CD4-positive, alpha-beta T cell treated with Interleukin-4 for 1 hour (primary cell): ENCODE measurements at places on chromosomes 6 and 20.

- no peak for DNase-seq
Measured at GRCh38 chr6:33166363-33166762, 25.9 kb downstream of the COL11A2 start.

DNA sequence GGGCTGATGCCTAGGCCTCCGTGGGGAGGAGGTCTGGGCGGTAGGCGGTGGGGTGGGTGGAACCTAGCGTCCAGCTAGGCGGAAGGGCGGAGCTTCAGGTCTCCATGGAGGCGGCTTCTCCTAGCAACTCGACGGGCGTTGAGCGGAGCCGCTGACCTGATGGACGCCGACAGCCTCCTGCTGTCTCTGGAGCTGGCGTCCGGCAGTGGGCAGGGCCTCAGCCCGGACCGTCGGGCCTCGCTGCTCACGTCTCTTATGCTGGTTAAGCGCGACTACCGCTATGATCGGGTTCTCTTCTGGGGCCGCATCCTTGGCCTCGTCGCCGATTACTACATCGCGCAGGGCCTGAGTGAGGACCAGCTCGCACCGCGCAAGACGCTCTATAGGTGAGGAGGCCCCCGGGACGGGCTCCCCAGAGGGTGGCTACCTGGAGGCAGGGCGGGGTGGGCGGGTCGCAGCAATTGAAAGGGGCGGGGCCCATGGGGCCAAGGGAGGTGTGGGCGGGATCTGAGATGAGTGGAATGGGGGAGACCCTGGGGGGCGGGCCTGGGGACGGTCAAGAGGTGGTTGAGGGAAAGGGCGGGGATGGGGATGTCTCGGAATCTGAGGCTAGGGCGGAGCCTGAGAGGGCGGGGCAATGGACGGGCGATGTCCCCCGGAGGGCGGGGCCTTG, at the start of gene RSPH9:
TSS of gene RSPH9 (plus strand) at position 97 of the 673 bp plus-strand sequence. CDS start at position 160, 63 bp downstream.
- peak; percentile 71 for DNase-seq

GRCh38 chr6:130140084-130140483, 82.7 kb downstream of the SAMD3 start:
- no peak for DNase-seq

GRCh38 chr6:169427856-169428255, 174.2 kb upstream of the THBS2 start:
- no peak for DNase-seq

DNA sequence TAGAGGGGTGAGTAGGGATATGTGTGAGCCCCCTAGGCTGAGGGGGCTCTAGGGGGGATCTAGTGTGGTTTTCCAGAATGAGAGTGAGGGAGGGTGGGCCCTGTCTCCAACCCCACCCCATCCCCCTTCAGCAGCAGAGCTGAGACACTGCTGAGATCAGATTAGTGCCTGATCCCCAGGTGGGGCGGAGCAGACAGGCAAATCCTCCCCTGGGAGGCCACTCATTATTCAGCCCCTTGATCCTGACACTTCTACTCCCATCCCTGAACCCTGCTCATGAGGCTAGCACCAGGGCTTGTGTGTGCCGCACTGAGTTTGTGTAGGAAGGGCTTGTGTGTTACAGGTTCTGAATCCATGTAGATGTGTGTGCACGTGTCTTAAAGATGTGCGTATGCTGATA, 42.5 kb downstream of the SPDEF start:
- no peak for DNase-seq

DNA sequence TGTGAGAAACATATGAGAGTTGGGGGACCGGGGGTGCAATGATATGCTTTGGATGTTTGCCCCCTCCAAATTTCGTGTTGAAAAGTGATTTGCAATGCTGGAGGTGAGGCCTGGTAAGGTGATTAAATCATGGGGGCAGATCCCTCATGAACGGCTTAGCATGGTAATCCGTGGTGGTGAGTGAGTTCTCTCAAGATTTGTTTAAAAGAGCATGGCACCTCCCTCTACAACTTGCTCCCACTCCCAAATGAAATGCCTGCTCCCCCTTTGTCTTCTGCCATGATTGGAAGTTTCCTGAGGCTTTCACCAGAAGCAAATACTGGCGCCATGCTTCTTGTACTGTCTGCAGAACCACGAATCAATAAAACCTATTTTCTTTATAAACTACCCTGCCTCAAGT, 2.5 kb downstream of the DEK start:
- DNase-seq, result no peak

DNA sequence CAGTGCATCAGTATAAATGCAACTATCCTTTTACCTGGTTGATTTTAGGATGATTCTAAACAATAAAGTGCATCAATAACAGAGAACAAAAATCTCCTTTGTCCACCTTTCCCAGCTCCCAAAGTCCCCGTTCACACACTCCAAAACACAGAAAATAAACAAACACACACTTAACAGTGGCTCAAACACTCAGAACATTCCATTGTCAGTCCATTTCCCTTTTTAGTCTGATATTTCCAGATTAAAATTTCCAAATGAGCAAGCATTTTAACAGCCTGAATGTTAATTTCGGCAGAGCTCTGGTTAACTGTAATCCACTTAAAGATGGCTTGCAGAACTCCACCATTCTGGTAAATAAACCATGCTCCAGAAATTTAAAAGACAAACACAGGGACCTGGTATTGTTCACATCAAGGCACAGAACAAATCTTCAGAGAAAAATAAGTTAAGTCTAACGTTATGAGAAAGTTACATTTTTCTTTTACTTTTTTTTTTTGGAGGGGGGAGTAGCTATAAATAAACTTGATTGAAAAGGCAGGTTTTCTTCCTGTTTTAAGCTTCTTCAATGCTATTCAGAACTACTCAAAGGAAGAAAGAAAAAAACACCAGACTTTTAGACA, 100.8 kb downstream of the DST start:
- DNase-seq, result no peak
